ENCODE measurements at places on chromosomes 4 and X.

DNA sequence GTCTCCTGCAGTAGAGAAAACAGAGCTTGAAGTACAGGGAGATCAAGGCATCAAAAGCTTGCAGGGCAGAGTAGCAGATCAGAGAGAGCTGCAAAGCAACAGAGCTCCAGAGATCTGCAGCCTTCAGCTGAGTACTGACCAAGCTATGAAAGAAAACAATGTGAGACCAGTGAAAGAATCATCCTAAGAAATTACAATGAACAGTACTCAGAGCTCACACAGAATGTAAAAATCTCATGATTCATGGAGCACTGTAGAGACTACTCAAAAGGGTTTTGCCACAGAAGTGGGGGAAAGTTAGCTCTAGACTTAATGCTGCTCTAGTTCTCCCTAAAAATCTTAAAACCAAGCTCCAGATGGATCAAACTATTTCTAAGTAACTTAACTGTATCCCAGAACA, 80.0 kb upstream of the MAB21L2 start:
- no peak for DNase-seq

DNA sequence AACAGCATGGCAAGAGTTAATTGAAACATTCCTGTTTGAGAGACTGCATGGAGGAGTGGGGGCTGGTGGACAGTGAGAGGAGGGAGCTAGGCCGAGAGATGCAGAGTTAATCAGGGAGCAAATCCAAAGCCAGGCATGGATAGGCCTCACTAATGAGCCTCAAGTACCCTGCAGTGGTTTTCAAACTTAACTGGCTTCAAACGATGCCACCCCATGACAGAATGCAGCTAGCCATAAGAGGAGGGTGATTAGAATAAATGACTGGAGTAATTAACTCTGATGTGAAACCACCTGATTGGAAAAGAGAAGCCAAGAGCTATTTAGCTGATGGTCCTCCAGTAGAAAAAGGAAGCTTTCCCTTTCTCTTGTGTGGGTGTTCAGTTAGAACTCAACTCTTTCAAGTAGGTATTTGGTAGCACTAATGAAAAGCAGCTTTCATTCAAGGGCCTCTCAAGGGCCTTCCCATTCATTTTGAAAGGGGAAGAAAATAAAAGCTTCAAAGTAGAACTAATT, 215.4 kb upstream of the MAB21L2 start:
- DNase-seq: no peak

DNA sequence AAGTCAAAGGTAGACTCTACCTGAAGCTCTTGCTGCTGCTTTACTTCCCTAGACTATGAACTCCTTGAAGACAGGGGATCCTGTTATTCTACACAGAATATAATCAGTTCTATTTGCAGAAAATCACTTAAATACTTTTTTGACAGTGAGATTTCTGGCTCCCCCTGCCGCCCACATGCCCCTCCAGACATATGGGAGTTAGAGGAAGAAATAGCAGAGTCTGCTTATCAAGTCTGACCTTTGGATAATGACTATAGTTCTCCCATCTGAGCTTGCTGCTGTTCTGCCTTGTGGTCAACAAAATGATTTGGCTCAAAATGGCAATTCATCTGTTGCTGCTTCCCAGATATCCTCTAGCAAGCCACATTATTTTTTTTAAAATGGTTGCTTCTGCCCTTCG, 101.1 kb downstream of the ENOX2 start:
- no peak for DNase-seq

DNA sequence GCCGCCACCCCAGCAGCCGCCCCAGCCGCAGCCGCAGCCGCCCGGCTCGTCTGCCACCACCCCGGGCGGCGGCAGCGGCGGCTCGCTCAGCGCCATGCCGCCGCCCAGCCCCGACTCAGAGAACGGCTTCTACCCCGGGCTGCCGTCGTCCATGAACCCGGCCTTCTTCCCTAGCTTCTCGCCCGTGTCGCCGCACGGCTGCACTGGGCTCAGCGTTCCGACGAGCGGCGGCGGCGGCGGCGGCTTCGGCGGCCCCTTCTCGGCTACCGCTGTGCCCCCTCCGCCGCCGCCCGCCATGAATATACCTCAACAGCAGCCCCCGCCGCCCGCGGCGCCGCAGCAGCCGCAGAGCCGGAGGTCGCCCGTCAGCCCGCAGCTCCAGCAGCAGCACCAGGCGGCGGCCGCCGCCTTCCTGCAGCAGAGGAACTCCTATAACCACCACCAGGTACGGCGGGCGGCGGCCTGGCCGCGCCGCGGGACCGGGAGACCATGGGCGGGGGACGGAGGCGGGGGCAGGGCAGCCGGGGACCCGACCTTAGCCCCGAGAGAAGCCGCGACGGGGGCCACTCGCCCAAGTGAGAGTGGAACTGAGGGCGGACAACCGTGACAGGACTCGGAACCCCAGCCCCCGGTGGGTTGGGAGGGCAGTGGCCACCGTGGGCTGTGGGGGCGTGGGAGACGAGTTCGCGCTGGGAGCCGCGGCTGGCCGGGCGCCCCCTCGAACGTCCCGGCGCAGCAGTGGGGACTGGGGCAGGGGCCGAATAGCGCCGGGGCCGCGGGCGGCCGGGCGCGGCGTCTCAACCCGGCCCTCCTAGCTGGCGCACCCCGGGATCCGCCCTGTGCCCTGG, 1.8 kb downstream of the CPEB2 start:
- no peak for DNase-seq

- DNase-seq: no peak
Observed at GRCh38 chr4:15873117-15873516, 65.4 kb downstream of the FGFBP1 start.

- DNase-seq: no peak
Observed at GRCh38 chrX:104295636-104296035, 40.9 kb upstream of the ESX1 start.

DNA sequence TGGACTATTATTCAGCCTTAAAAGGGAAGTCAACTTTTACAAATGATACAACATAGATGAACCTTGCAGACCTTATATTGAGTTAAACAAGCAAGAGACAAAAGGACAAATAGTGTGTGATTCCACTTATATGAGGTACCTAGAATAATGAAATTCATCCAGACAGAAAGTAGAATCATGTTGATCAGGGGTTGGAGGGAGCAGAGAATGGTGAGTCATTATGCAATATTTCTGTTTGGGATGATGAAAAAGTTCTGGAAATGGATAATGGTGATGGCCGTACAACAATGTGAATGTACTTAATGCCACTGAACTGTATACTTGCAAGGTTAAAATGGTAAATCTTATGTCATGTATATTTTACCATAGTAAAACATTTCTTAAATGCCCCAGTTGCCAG, 22.1 kb downstream of the KIT start:
- DNase-seq: no peak

GRCh38 chr4:147985376-147985775, 253.5 kb downstream of the ARHGAP10 start:
- no peak for DNase-seq

GRCh38 chr4:163901319-163901718, 406.8 kb downstream of the TMA16 start:
- DNase-seq: no peak

DNA sequence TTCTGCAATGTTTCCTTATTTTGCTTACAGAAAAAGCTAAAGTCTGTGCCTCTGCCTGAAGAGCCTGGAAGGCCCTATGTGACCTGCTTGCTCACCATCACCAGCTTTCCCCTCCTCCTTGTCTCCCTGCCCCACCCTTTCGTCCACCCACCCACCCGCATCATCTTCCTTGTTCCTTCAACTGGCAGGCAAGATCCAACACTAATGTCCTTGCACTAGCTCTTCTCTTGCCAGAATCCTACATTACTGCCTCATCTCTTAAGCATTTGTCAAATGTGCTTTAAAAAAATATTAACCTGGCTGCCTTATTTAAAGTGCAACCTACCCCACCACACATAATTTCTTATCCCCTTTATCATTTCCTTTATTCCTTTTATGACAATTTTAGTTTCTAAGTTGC, 165.1 kb upstream of the PPP3CA start:
- no peak for DNase-seq

DNA sequence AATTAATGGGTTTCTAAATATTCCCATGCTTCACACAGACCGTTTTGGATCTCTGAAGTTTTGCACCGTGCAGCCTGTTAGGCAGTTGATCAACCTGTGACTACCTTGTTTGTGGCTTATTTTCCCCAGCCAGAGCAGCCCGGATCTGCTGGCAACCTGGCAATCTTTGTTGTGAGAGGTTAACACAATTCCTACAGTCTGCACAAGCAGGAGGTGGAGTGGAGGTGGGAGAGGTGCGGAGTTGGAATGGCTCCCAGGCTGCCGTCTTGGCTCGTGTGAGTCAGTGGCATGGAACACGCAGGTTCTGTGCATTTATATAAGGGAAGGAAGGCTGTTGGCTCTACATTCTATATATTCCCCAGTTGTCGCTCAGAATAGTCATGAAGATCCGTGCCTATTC, 70.9 kb upstream of the STOX2 start:
- no peak for DNase-seq

GRCh38 chr4:114108869-114109268, 129.4 kb upstream of the ARSJ start:
- DNase-seq: no peak

DNA sequence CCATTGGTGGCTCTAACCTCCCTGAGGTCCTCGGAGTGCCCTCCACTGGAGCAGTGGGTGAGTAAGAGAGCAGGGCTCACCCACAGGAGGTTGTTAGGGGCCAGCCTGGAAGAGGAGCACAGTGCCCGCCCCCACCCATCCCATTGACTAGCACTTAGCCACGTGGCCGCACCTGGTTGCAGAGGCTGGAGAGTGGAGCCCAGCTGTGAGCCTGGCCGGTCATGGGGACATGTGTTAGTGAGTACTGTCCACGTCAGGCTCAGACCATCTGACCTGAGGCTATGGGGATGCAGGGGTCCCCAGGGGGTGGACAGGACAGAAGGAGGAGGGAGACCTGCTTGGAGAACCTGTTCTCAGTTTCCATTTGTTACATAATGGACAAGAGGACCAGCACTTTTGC, 1.4 kb upstream of the MAN2B2 start:
- no peak for DNase-seq

DNA sequence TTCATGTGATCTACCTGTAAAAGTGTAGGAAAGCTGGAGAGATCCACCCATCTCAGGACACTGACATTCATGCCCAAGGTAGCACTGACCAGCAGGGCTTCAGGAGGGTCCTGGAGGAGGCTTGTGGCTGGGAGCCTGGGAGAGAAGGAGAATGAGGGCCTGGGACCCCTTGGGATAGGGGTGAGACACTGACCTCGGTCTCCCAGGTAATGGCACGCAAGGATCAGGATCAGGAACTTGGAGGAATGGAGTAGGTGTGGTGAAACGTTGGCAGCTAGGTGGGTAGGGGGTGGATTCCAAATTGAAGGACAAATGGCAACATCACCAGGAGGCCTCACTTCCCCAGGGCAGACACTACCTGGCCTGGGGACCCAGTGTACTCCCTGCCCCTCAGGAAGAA, 12.4 kb upstream of the RGS12 start:
- DNase-seq: no peak

GRCh38 chrX:15977644-15978043, 123.0 kb upstream of the AP1S2 start:
- DNase-seq: no peak

- DNase-seq: no peak
Observed at GRCh38 chrX:13650318-13650717, 2.6 kb upstream of the TCEANC start.

DNA sequence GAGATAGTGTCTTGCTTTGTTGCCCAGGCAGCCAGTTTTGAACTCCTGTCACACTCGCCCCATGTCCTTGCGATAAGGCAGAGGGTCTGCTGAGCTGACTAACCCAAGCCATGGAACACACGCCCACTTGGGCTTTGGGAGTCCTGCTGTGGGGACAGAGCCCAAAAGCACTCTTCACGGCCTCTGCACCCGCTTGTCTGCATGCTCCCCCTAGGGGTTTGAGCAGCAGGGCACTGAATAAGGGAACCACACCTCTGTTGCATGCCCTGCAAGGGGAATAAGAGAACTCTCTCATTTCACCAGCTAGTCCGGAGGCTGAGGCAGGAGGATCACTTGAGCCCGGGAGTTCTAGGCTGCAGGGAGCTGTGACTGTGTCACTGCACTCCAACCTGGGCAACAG, 166.0 kb downstream of the STAG2 start:
- no peak for DNase-seq

GRCh38 chr4:15232366-15233263, 195.2 kb upstream of the C1QTNF7 start:
- no peak for DNase-seq

- no peak for DNase-seq
Observed at GRCh38 chrX:151240237-151240636, 63.9 kb downstream of the GPR50 start.

DNA sequence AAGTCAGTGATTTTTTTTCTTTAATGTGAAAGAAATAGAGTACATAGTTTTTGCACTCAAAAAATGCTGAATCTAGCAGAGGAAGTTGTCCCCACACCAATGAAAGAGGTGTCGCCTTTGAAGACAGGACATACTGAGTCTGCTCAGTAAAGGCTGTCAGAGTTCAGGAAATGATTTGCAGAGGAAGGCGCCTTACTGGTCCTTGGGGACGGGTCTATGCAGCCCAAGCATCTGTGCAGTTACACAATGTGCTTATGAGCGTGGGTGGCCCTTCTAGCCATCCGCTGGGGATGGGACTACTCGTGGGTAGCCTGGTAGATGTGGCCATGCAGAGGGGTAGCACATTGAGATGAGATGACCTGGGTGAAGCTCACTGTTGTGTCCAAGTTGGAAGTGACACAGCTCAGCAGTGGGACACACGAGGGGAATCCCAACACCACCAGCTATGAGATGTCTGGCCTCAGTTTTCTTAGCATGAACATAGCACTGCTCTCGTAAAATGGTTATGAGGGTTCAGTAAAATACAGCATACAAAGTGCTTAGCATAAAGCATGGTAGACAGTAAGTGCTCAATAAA, 116.5 kb upstream of the RBPJ start:
- no peak for DNase-seq

GRCh38 chr4:6199422-6199921, 877 bp downstream of the JAKMIP1 start:
- no peak for DNase-seq

- no peak for DNase-seq
Observed at GRCh38 chr4:32087211-32087610, 1367.0 kb downstream of the PCDH7 start.
